Activated naive CD4-positive, alpha-beta T cell treated with anti-CD3 and anti-CD28 coated beads for 36 hours (primary cell): ENCODE measurements at places on chromosomes 7 and 10. TPM values are rescaled to one million over a fixed set of nuclear protein-coding genes. Genes with fewer than 3 reads are reported as not detected.
A peak's percentile ranks its signal among the peaks of the same experiment; 100 is the strongest.

DNA sequence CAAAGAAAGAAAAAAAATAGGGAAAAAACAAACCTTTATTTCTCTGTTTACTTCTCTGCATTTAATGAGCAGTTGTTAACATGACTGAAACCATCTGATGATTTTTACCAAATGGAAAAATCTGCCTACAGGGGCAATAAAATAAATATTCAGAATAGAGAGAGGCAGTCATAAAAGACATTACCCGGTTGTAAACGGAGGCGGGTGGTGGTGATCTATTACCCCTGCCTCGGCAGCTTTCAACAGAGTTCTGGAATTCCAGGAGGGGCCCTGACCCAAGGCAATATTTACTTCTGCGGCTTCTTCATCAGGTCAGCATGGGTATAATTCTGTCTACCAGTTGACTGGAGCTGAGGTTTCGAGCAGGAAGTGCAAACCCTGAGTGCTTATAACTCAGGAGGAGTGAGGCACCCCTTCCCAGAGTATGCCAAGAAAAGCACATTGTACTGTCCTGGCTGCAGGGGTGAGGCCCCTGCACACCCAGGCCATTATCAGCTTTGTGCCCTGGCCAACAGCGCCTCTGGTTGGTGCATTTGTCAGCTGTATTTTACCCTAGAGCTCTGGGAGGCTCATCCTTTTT is 8.2 kb upstream of the CXCL12 start:
- H3K27ac ChIP-seq = no peak overlapping the region
- peaks cover 21% of the 10 kb centered on the region for H3K27me3 ChIP-seq
- H3K36me3 ChIP-seq = no peaks in the 10 kb centered on the region
- DNase-seq = no peak

AQP1 gene
- total RNA-seq = 0.48 TPM

GRCh38 chr7:36460811-36461429 is 71.3 kb downstream of the ANLN start:
- no peaks in the 10 kb centered on the region for H3K36me3 ChIP-seq
- no peaks in the 10 kb centered on the region for H3K27me3 ChIP-seq
- H3K4me3 ChIP-seq = no peak overlapping the region
- H3K27ac ChIP-seq = no peak overlapping the region
- H3K4me1 ChIP-seq = no peaks in the 10 kb centered on the region

ZNF736 gene
- 24.0 TPM for total RNA-seq

MMRN2 gene
- total RNA-seq = not detected

CFTR gene
- not detected for total RNA-seq

MSMB gene
- not detected for total RNA-seq

GRCh38 chr7:158856883-158857668 is 718 bp downstream of the DYNC2I1 start:
- peaks cover 32% of the 10 kb centered on the region for H3K4me1 ChIP-seq
- H3K4me3 ChIP-seq = peak overlapping the region; percentile 99
- no peaks in the 10 kb centered on the region for H3K36me3 ChIP-seq

- no peak for DNase-seq
- H3K27me3 ChIP-seq = peaks cover under 1% of the 10 kb centered on the region
- H3K4me3 ChIP-seq = no peak overlapping the region
- no peaks in the 10 kb centered on the region for H3K36me3 ChIP-seq
- H3K27ac ChIP-seq = no peak overlapping the region
- H3K4me1 ChIP-seq = no peaks in the 10 kb centered on the region
Measured at GRCh38 chr7:25083201-25083600, 41.9 kb downstream of the CYCS start.

- DNase-seq = no peak
- no peak overlapping the region for H3K4me3 ChIP-seq
- peaks cover 34% of the 10 kb centered on the region for H3K27me3 ChIP-seq
- H3K4me1 ChIP-seq = no peaks in the 10 kb centered on the region
- no peaks in the 10 kb centered on the region for H3K36me3 ChIP-seq
Measured at GRCh38 chr7:26538689-26539088, 247.0 kb downstream of the SNX10 start.

SPDYE16 gene
- total RNA-seq = not detected

NKX2-3 gene
- total RNA-seq = not detected

ABCB1 gene
- total RNA-seq = 2.3 TPM

DNA sequence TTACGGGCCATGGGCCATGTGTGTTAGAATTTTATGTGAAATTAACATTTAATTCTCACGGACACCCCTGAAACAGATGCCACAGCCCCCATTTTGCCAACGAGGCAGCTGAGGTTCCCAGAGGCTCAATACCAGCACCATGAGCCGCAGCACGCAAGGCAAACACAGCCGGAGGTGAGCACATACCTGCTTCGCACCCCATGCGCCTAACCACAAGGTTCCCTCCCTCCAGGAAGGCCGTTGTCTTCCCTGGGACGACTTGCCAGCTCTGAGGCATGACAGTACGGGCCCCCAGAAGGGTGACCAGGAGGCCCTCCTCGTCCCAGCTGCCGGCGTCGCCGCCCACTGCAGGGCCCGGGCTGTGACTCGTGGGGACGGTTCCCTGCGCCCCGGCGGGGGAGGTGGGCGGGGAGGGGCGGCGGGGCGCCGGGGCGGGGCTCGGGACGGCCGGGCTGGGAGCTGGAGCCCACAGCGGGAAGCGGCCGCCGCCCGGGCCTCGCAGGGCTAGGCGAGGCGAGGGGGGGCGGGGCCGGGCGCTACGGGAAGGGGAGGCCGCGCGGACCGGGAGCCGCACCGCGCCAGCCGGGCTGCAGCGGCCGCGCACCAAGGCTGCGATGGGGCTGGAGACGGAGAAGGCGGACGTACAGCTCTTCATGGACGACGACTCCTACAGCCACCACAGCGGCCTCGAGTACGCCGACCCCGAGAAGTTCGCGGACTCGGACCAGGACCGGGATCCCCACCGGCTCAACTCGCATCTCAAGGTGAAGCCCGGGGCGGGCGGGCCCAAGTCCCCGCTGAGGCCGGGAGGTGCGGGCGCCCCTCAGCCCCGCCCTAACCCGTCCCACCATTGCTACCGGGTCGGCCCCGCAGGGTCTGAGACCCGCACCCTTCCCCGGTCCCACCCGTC is at the start of gene CAV2:
CAV2 (plus strand) TSS at position 571 of the 910 bp plus-strand sequence; CDS start at position 615, 44 bp downstream.
- H3K4me1 ChIP-seq = peaks cover 10% of the 10 kb centered on the region
- DNase-seq = peak; percentile 9
- peak within 1 kb of the TSS; percentile 55 for H3K4me3 ChIP-seq
- no peak within 1 kb of the TSS for H3K27ac ChIP-seq
- peaks cover 42% of the 10 kb centered on the region for H3K27me3 ChIP-seq
- H3K36me3 ChIP-seq = no peaks in the 10 kb centered on the region

- H3K36me3 ChIP-seq = no peaks in the 10 kb centered on the region
- no peak overlapping the region for H3K4me3 ChIP-seq
- no peak overlapping the region for H3K27ac ChIP-seq
Measured at GRCh38 chr10:572696-573095, 116.8 kb downstream of the DIP2C start.

SMIM30 gene
- total RNA-seq = 40.1 TPM

CTTNBP2 gene
- total RNA-seq = not detected

SLC29A4 gene
- total RNA-seq = 0.24 TPM

- H3K4me3 ChIP-seq = no peak overlapping the region
- H3K36me3 ChIP-seq = no peaks in the 10 kb centered on the region
- H3K4me1 ChIP-seq = no peaks in the 10 kb centered on the region
- DNase-seq = no peak
- H3K27ac ChIP-seq = no peak overlapping the region
Measured at GRCh38 chr7:128884561-128885369, 22.1 kb downstream of the ATP6V1F start.

TCAF1 gene
- total RNA-seq = 13.8 TPM

DNA sequence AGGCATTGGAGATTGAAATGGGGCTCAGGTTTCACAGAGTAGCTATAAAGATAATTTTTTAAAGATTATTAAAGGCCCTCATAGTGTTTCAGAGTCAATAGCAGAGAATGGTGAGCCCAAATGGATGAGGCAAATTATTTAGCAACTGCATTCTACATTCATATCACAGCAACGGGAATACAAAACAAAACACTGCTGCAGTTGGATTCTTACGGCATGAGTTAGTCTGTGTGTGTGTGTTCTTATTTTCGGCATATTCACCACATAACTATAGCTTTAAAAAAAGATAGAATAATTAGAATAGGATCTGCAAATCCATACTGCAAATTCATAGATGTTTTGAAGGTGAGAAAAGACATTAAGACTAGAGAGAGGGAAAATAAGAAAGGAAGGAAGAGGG is 66.0 kb downstream of the SUGCT start:
- H3K27me3 ChIP-seq = no peaks in the 10 kb centered on the region
- no peak for DNase-seq
- H3K4me3 ChIP-seq = no peak overlapping the region
- no peaks in the 10 kb centered on the region for H3K4me1 ChIP-seq

IFRD1 gene
- 47.3 TPM for total RNA-seq

DNA sequence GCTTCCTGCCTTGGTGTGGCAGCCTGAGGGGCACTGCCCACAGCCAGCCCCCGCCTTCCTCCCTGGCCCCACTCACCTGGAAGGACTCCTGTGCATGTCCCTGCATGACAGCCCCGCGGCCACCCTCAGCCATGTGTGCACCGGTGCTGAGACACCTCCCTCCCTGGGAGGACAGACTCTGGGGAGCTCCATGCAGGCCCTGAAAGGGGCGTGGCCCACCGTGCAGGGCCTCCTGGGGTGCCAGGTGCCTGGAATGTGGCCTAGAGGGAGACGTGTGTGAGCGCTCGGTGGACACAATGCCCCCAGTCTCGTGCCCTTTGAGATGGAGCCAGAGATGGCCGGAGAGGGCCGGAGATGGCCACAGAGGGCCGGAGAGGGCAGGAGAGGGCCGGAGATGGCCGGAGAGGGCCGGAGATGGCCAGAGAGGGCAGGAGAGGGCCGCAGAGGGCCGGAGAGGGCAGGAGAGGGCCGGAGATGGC is 59.1 kb upstream of the PPP2R2D start:
- no peaks in the 10 kb centered on the region for H3K27me3 ChIP-seq
- H3K4me3 ChIP-seq = no peak overlapping the region
- H3K27ac ChIP-seq = no peak overlapping the region
- no peak for DNase-seq

GRCh38 chr7:46432708-46433107 is 511.6 kb upstream of the IGFBP3 start:
- no peaks in the 10 kb centered on the region for H3K4me1 ChIP-seq
- no peak overlapping the region for H3K27ac ChIP-seq
- no peak overlapping the region for H3K4me3 ChIP-seq
- no peaks in the 10 kb centered on the region for H3K27me3 ChIP-seq
- DNase-seq = no peak

AGBL3 gene
- total RNA-seq = 3.6 TPM

LBX1 gene
- not detected for total RNA-seq

CYP3A4 gene
- total RNA-seq = not detected

DNA sequence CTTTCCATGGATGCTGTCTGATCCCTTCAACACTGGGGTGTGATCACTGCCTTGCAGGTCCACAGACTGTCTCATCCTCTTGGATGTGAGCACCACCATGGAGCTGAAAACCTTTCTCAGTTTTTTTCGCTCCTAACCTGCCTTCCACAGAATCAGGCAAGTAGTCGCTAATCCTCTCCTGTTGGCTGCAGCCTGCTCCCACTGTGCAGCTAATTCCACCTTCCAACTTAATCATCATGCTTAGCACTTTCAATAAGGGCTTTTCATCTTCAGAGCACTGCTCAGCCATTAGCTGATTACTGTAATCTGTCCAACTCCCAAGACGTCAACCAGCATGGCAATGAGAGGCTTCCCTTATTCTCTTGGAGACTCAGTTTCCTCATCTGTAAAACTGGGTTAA is 15.1 kb upstream of the CDH23 start:
- no peak overlapping the region for H3K4me3 ChIP-seq
- H3K27ac ChIP-seq = no peak overlapping the region
- peaks cover 4% of the 10 kb centered on the region for H3K4me1 ChIP-seq
- no peaks in the 10 kb centered on the region for H3K36me3 ChIP-seq

PDK4 gene
- not detected for total RNA-seq

EEPD1 gene
- total RNA-seq = 0.50 TPM

DNA sequence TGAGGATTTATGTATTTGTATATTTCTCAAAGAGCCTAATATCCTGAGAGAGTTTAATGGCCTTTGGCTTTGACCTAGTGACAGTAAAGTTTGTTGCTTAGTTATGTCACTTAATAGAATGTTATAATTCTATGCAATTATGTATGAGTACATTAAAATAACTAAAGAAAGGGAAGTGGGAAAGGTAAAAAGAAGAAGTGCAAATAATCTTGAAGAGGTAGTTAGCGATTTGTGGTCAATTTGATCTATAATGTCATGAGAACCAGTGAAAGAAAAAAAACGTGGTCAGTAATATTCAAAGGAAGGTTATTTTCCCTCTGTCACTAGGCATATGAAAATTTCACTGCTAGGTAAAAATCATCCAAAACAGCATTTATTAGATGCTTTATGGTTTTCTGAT is 143.4 kb upstream of the LSM8 start:
- no peaks in the 10 kb centered on the region for H3K4me1 ChIP-seq
- no peak for DNase-seq
- H3K27me3 ChIP-seq = peaks cover 2% of the 10 kb centered on the region
- H3K27ac ChIP-seq = no peak overlapping the region
- no peaks in the 10 kb centered on the region for H3K36me3 ChIP-seq

- no peaks in the 10 kb centered on the region for H3K4me1 ChIP-seq
- H3K4me3 ChIP-seq = no peak overlapping the region
- no peaks in the 10 kb centered on the region for H3K27me3 ChIP-seq
- no peaks in the 10 kb centered on the region for H3K36me3 ChIP-seq
- no peak overlapping the region for H3K27ac ChIP-seq
Measured at GRCh38 chr10:55500931-55501559, 700.0 kb upstream of the PCDH15 start.

- H3K36me3 ChIP-seq = peaks cover 3% of the 10 kb centered on the region
- H3K4me3 ChIP-seq = peak overlapping the region; percentile 87
- peak overlapping the region; percentile 77 for H3K27ac ChIP-seq
- H3K27me3 ChIP-seq = no peaks in the 10 kb centered on the region
Measured at GRCh38 chr7:24980534-24981170, 674 bp upstream of the OSBPL3 start.

NXPH1 gene
- not detected for total RNA-seq

DNA sequence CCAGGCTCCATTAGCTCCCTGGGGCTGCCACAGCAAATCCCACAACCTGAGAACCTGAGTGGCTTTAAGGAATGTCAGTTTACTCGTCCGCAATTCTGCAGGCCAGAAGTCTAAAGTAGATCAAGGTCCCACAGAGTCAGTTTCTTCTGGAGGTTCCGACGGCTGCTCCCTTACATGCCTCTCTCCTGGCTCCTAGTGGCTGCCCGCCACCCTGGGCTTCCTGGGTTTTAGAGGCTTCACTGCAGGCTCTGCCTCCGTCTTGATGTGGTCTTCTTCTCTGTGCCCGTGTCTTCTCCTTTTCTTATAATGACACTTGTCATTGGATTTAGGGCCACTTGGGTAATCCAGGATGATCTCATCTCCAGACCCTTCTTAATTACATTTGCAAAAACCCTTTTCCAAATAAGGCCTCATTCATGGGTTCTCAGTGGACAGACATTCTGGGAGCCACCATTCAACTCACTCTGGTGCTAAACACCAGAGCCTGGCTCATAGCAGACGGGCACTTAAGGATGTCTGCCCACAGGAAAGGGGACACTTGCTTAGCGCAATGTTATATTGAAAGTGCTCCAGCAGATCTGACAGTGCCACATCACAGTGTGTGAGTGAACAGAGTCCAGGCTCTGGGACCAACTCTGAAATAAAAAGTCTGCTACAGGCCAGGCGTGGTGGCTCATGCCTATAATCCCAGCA is 77.6 kb downstream of the VWC2 start:
- H3K4me3 ChIP-seq = no peak overlapping the region
- H3K27me3 ChIP-seq = no peaks in the 10 kb centered on the region
- H3K36me3 ChIP-seq = no peaks in the 10 kb centered on the region
- no peak overlapping the region for H3K27ac ChIP-seq
- no peaks in the 10 kb centered on the region for H3K4me1 ChIP-seq

CFAP46 gene
- not detected for total RNA-seq

NODAL gene
- total RNA-seq = not detected

- H3K36me3 ChIP-seq = no peaks in the 10 kb centered on the region
- no peak overlapping the region for H3K27ac ChIP-seq
- no peak for DNase-seq
- peaks cover 24% of the 10 kb centered on the region for H3K27me3 ChIP-seq
- no peak overlapping the region for H3K4me3 ChIP-seq
- H3K4me1 ChIP-seq = peaks cover 12% of the 10 kb centered on the region
Measured at GRCh38 chr7:134129856-134130523, 2.9 kb downstream of the LRGUK start.
